ENCODE measurements at places on chromosomes 7 and 10. TPM values are rescaled to one million over a fixed set of nuclear protein-coding genes. Genes with fewer than 3 reads are reported as not detected.

CRHR2 gene
- total RNA-seq: not detected

CCL24 gene
- total RNA-seq: not detected

C10orf53 gene
- total RNA-seq: not detected

PRR15 gene
- 6.6 TPM for total RNA-seq

ITPRID1 gene
- total RNA-seq: not detected

TMEM196 gene
- total RNA-seq: not detected

GBX1 gene
- total RNA-seq: not detected

NME8 gene
- total RNA-seq: not detected

DHTKD1 gene
- total RNA-seq: 20.1 TPM

HOXA9 gene
- total RNA-seq: 12.4 TPM

SPDYE1 gene
- total RNA-seq: not detected

COL13A1 gene
- 0.63 TPM for total RNA-seq

TBXAS1 gene
- 80.4 TPM for total RNA-seq

GRCh38 chr7:73573276-73573675 lies 5.1 kb downstream of the TBL2 start:
- DNase-seq: no peak

- DNase-seq: no peak
These were observed 53.2 kb downstream of the GAD2 start for GRCh38 chr10:26269754-26270153.

- DNase-seq: no peak
These were observed 309.0 kb upstream of the IMMP2L start for GRCh38 chr7:111871283-111871682.

GRCh38 chr7:70947181-70947580 lies 184.8 kb upstream of the GALNT17 start:
- no peak for DNase-seq

DNA sequence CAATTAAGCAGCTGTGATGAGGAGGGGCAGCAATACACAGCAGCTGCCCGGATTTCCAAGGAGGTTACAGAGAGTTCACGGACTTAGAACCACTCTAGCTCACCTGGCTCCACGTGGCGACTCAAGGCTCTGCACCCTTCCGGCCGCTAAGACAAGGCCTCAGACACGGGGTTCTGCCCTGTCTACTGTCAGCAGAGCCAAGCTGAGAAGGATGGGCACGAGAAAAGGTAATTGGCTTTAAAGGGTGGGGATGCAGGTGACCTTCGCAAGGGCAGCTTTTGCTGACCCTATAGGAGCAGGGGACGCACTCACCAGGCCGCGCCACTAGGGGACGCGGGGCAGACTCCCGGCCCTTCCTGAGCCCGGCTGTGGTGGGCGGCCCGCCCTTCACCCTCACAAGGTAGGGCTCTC lies 152.4 kb downstream of the KIF20B start:
- no peak for DNase-seq

GRCh38 chr7:139109983-139110411 lies 477 bp upstream of the ZC3HAV1 start:
- DNase-seq: no peak

DNA sequence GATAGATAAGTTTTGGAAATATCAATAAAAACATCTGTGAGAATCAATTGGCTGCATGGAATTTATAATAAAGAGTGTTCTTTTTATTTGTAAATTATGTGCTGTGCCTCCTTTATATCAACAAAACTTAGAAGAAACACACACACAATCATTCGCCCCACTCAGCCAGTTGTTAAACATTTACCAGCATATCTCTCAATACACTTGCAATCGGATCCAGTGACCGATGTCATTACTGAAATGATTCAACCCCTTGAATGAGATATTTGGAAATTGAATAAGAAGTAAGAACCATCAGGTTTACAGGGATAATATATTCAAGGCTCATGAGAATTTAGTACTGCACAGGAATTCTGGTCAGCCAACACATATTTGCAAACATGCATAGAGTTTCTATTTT lies 35.6 kb downstream of the TAF3 start:
- no peak for DNase-seq

DNA sequence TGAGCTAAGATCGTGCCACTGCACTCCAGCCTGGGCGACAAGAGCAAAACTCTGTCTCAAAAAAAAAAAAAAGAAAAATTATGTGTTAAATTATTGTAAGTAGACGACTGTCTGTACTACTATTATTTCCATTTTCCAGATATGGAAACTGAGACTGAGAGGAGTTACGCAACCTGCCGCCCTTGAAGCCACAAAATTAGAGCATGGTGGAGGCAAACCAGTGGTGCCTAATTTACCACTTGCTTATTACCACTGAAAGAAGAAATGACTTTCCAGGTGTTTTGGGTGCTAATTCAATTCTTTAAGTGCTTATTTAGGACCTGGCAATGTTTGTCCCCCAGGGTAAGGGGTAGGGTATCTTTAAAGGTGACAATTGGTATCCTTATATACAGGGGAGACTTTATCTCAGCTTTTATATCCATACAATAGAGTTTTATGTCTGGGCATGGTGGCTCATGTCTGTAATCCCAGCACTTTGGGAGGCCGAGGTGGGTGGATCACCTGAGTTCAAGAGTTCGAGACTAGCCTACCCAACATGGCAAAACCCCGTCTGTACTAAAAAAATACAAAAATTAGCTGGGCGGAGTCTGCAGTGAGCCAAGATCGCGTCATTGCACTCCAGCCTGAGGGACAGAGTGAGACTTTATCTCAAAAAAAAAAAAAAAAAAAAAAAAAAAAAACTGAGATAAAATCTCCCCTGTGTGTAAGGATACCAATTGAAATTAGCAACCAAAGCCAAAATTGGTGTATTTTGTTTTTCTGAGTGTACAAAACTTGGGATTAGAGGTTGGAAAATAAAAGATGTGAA lies 16.6 kb upstream of the CAMK1D start:
- DNase-seq: no peak

DNA sequence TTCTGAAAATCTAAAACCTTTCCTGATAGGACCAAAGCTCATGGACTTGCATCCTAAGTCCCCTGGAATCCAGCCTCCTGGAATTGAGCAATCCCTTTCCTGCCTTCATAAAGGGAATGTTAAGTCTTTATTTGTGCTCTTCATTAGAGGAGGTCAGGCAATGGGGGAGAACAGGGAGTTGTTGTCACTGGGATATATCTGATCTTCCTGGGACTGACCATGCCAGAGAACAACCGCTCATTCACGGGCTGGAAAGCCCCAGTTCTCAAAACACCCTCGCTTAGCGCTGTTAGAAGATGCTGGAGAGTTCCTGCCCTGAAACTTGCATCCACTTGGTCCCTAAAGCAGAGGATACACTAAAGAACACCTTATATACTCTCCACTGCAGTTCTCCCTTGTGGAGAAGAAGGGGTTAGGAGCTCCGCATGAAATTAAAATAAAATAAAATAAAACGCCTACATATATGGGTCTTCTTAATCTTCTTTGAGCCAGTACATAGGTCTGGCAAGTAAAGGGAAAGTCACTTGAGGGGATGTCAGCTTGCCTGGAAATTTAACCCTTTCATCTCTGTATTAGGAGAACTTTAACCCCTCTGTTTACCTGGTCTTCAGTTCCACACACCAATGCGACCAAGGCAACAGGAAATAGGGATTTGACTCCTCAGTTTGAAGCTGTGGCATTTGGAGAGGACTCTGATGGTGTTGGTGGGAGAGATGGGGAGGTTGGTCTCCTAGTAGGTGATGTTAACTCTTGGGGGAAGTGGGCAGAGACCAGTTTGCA lies 1.2 kb downstream of the SORCS1 start:
- no peak for DNase-seq

DNA sequence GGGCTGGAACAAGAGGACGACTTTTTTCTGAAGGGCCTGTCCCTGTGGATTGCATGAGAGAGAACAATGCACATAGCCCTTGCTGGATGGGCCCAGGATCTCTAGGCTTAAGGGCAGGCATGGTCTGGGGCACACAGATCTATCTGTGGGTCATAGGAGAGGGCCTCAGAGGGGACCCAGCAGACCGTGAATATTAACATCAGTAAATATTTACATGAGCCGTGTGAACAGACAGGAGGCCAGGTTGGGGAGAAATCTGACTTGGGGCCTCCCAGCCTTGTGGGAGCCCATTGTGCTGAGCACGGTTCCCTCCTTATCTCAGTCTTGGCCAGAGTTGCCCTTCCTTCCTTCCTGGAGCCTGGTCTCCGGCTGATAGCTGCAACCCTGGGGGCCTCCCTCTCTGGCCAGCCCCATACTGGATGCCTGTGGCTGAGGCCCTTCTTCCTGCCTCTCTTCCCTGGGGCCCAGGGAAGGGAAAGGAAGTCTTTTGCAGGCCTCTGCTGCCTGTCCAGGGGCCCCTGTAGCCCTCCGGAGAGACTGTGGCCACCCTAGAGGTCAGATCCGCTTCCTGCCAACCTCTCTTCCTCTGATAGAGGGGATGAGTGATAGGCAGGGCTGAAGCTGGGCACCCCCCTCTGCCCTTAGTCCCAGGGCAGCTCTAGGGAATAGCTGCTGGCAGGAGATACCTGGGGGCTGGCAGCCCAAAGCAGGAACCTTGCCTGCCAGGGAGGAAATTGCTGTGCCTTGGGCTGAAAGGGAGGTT lies 44.5 kb upstream of the TRIM8 start:
- no peak for DNase-seq

GRCh38 chr10:84846658-84847316 lies 518.4 kb downstream of the CCSER2 start:
- DNase-seq: no peak

- DNase-seq: no peak
These were observed 324.3 kb upstream of the KIAA1217 start for GRCh38 chr10:23884670-23885069.

- DNase-seq: no peak
These were observed 3.5 kb downstream of the LRRTM3 start for GRCh38 chr10:66929375-66929774.

DNA sequence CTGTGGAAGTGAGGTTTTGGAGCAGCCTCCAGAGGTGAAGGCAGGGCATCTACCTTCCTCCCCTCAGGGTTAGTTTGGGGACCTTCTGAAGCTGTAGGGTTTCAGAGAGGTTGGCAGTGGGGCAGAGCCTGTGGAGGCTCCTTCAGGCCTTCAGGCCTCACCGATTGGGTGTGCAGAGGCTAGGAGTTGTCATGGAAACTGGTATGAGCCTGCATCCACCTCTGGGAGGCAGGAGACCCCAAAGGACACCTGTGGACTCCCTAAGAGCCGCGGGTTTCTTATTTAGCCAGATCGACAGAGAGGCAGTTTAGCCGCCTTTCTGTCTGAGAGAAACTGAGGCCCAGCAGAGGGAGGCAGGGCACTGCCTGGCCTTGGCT lies 2.0 kb downstream of the LZTS2 start:
- DNase-seq: no peak

- DNase-seq: no peak
These were observed 3.3 kb upstream of the THSD7A start for GRCh38 chr7:11835260-11835659.

DNA sequence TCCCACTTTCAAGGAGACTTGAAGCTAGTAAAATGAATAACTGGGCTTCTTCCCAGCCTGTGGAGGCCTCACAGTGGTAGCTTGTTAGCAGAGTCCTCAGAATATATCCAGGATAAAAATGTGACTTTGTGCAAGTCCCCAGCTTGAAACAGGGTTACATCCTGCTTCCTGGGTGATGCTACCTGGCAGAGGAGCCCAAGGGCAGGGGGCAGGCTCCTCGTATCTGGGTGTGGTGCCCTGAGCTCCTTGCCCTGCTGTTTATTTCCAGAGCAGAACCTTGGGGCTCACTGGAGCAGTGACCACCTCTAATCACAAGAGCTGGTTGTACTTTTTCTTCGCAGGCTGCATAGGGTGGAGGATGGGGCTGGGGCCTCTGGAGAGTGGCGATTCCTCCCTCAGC lies 94.8 kb downstream of the GRK5 start:
- no peak for DNase-seq

GRCh38 chr10:1171586-1171985 lies 115.4 kb downstream of the WDR37 start:
- DNase-seq: no peak

- no peak for DNase-seq
These were observed 79.2 kb downstream of the NKX6-2 start for GRCh38 chr10:132706701-132707100.

DNA sequence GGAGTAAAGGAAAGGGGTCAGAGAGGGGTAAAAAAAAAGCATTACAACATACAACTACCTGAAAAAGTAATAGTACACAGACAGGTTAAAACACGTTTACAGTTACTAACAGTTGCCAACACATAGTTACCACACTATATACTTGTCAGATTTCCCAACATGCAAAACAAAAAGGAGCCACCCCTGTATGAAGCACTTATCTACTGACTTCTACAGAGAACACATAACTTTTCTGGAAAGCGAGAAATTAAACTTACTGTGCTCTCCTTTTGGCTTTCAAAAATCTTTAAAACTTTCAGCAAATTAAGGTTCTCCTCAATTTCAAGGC lies 2.1 kb downstream of the ABI1 start:
- DNase-seq: no peak

- no peak for DNase-seq
These were observed 95.0 kb upstream of the DDC start for GRCh38 chr7:50660040-50660829.

DNA sequence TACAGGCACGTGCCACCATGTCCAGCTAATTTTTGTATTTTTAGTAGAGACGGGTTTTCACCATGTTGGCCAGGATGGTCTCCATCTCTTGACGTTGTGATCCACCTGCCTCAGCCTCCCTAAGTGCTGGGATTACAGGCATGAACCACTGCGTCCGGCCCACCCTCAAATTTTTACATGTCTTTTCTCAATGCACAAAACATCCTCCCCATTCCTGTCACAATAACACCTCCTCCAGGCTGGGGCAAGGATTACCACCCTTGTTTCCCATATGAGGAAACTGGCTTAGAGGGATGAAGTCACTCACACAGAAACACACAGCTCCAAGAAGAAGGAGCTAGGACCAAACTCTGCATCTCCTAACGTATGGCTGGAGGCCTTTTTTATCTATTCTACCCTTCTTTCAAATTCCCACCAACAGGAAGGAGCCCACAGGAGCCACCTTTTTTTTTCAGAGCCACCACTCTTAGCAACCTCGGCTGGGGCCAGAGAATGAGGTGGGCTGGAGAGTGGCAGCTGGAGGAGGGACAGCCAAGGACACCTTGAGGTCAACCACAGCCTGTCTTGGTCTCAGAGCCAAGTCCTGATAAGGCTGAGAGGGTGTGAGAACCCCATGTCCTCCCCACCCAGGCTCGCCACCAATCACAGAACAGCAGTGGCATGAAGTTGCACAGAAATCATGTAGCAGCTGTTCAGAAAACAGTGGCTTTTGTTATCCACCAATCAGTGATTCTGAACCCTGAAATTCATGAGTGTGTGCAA lies 113.1 kb upstream of the PDLIM1 start:
- DNase-seq: no peak

DNA sequence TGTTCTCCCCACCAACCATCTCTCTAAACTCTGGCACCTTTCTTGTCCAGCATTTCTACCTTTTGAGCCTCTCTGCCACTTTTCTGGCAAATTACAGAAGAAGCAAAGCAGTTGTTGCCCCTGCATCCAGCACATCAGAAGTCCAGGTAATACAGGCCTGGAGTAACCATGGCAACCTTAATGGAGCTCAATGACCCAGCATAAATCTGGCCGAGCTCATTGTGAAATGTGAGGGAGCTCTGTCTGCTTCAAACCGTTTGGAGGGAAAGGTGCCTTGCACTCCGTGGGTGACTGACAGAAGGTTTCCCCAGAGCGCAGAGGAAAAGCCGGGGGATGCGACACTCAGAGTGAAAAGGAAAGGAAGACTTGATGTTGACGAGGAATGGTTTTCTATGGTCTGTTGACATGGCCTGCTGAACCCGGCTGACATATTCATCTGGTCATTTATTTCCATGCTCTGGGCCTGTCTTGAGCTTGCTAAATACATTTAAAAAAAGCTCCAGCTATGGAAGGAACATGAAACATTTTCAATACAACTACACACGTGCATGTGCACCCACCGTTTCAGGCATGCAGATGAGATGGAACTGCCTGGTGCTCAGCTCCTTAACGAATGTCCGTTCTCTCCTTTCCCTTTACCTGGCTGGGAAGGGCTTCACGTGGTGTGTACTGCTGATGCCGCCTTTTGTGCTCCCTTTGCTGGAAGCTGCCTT lies 74.9 kb downstream of the ADRA2A start:
- no peak for DNase-seq
